Right lung (tissue), 10 donors: ENCODE measurements at places on chromosomes 1 and 21.

DNA sequence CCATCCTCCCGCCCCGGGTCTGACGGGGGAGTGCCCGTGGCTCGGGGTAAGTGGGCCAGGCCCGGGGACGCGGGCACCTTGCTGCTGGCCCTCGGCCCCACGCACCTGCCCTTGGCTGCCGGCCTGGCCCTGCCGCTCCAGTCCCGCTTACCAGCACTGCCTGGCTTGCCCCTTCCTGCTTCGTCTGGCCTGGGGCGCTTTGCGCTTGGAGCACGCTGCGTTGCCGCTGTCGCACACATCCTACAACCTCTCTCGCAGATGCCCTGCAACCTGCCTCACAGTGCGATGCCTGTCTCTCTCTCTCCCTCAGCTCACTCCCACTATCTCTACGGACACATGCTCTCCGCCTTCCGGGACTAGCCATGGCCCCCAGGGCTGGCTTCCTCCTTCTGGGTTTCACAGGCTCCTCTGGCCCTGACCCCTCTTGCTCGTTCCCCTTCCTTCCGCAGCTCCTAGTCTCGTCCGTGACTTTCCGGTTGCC lies 9.7 kb downstream of the MYOG start:
- no peak for DNase-seq

GRCh38 chr1:73472810-73473209 lies 725.2 kb downstream of the LRRIQ3 start:
- DNase-seq: no peak

DNA sequence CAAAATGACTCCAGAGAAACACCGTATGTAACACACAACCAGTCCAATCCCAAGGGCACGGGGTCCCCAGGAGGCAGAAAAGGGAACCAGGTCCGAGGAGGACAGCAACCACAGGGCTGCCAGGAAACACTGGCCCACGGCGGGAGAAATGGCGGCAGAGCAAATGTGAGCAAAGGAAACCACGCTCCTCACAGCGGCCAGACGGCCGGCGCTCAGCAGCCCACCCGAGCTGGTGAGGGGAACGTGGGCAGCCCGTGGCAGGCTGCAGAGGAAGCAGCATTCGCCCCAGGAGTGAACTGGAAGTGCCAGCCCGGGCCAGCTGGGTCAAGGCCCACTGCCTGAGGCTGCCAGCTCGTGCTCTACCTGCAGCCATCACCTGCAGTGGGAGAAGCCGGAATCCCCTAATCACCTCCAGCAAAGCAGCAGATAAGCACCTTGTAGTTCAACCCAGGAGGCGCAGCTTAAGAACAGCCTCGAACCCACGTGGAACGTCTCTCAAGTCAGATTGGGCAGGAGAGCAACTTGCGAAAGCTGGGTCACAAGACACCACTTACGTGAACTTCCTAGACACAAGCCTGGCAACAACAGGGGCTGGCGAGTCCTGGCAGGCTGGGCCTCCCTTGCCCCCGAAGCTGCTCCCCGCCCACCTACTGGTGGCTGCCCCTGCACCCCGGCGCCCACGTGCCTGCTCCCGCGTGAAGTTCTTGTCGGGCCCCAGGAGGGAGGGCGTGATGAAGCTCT lies 6.7 kb downstream of the SLC19A1 start:
- DNase-seq: no peak

DNA sequence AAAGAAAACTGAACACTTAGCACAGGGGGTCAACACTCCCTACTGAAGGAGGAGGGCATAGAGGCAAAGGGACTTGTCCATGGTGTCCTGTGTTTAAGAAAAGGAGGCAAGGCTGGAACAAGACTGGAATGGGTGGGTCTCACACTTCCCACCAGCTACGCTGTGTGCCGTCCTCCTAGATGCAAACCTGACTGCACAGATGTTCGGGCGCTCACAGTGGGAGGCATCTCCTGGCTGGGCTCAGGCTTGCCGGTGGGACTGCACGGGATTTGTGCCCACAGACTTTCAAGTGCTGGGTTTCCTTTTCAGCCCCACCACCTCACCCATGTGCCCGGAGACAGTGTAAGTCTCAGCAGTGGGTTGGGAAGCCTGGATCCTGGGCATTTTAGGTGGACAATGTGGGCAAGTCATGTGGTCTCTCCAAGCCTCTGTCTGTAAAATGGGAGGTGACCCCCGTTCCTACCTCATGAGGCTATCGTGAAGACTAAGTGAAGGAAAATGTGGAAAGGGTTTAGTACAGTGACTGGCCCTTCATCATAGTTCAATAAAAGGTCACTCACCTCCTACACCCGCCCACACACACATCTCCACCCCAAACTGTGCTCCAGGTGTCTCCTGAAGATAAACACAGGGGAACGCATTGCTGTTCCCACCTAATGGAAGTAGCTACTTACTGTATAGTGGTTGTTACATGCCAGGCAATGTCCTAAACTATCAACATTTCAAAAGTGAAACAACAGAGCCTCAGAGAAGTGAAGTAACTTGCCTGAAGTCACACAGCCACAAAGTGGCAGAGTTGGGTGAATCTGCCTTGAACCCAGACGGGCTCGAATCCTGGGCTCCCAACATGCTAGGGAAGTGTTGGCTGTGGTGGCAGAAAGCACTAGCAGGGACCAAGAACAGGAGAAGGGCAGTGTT lies 36.0 kb downstream of the ATP1A1 start:
- DNase-seq: no peak

GRCh38 chr1:164953815-164954214 lies 394.8 kb downstream of the PBX1 start:
- DNase-seq: no peak

- DNase-seq: no peak
Measured at GRCh38 chr1:218259800-218260199, 25.3 kb upstream of the RRP15 start.

GRCh38 chr1:14254251-14254650 lies 344.2 kb upstream of the KAZN start:
- DNase-seq: no peak

DNA sequence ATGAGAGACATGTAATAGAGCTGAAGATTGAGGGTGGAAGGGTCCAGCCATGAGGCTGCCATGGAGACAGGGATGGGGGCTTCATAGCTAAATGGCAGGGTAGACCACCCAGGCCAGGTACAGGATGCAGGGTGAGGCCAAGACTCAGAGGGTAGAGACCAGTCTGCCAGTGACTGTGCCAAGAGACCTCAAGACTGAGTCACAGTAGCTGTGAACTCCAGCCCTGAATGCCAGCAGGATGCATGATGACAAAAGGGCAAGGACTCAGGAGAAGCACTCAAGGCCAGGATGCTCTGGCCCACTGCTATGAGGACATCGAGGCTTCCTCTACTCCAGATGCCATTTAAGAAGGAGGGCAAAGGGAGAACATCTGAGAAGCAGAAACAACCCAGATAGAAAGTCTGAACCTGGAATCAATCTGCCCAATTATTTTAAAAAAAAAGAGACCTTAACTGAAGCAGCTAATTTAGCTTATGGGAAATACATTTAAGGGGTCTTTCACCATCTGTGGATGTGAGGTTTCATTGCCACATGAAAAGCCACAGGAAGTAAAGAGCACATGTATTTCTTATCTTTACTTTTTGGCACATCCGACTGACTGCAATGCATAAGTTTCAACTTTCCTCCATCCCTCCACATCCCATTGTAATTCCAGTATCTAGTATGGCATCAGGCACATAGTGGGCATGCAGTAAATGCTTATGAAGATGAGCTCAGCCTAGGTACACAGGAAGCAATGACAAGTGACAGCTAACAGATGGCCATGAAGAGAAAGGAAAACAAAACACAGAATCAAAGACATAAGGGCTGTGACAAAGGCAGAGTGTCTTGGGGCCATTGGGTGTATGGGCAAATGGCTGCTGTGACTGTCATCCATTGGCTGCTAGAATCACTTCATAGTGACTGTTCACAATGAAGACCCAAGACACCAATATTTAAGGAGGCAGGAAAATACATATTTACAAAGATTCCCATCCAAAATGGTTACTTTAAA lies 40.2 kb downstream of the SUSD4 start:
- no peak for DNase-seq

DNA sequence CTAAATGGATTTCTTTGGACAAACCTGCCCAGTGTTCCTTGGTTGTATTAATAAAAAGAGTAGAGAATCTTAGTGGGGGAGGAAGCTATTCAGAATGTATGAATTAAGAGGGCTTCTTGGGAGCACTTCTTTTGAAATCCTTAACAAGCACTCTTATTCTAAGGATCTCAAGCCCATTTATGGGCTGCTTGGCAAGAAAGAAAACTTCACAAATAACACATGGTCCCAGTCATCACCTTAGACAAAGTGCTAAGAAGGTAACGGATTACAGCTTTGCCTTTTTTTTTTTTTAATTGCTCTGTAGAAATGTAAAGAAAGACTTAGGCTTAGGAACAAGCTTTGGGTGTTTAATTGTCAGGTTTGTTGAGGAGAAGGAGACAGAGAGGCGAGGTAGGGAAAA lies 76.6 kb upstream of the IPO9 start:
- DNase-seq: no peak

DNA sequence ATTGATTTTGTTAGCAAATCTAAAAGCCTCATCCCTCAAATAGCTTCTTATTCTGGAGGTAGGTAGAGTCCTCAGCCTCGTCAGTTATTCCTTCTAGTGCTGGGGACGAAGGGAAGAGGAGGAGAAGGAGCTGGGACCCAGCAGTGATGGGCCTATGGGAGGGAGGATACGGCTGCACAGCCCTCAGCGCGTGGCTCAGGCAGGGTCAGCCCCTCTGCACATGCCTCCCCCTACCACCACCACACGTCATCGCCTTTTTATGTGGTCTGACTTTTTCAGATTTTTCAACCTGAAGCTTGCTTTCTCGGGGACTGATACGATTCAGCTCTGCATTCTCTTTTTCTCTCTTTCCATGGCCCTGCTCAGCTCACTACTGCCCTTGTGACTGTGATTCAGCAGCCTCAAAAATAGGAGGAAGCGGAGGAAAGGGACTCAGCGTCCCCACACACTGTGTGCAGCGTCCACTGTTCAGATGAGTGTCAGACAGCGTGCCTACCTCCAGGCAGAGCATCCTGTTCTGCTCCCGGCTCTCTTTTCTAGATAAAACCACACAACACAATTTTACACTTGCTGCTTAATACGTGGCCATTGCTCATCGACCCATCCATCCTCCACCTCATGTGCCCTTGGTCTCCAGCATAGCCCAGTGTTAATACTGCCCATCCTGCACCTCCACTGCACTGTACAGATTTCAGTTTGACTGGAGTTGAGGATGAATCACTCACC lies 827 bp downstream of the OR2B11 start:
- no peak for DNase-seq

GRCh38 chr1:36988321-36988720 lies 46.0 kb downstream of the GRIK3 start:
- DNase-seq: no peak

GRCh38 chr1:243926803-243927245 lies 76.8 kb upstream of the AKT3 start:
- DNase-seq: no peak

DNA sequence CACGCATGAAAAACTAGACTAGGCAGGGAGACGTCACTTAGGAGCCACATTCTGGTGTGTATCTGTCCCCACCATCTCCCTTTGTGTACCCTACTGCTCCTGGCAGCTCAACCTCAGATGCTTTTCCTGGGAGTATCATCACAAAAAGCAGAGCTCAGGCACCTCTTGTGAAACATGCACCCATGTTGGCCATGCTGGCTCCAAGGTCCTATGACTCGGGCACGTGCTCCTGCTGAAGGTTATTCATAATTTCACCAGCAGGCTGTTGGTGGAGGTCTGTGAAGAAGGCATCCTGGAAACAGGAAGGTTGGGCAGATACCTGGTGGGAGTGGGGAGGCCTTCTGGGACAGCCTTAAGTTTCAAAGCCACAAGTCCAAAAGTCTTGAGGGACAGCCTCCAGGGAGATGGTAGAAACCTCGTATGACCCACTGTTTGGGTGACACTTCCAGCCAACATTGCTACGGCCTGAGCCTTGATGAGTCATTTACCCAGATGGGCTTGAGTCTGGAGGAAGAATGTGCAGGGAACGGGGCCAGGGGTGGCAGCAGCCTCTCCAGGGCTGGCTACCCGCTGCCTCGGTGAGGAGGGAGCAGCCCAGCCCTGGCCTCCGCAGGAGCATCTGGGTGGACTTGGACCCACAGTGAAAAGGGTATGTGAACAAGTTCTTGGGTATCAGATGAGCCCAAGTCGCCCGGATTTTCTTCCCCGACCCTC lies 75.8 kb downstream of the PGBD5 start:
- DNase-seq: no peak

GRCh38 chr1:64072089-64072793 lies 131.2 kb upstream of the UBE2U start:
- no peak for DNase-seq

DNA sequence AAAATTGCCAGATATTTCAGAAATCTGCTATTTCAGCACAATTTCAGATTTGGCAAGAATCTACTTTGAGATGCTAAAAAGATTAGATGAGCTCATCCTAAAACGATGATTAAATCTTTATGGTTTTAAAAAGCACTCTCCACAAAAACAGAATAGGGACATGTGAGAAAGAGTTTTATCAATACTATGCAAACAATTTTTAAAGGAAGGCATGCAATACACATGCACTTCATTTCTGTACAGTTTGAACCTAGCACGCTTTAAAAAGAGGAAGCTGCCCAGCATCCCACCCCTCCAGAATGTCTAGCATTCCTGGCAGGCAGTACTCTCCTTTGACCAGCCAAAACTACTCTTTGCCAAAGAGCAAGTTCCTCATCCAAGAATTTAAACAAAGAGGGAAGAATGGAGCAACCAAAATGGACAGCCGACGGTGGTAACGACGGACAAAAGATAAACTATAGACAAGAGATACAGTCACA lies 1.3 kb downstream of the ARHGAP29 start:
- no peak for DNase-seq

- no peak for DNase-seq
Measured at GRCh38 chr1:184641894-184642293, 112.8 kb downstream of the EDEM3 start.

GRCh38 chr1:172658871-172659453 lies at the start of gene FASLG:
FASLG (plus strand) TSS chr1:172659103; CDS start chr1:172659202, 99 bp downstream.
- DNase-seq: no peak

DNA sequence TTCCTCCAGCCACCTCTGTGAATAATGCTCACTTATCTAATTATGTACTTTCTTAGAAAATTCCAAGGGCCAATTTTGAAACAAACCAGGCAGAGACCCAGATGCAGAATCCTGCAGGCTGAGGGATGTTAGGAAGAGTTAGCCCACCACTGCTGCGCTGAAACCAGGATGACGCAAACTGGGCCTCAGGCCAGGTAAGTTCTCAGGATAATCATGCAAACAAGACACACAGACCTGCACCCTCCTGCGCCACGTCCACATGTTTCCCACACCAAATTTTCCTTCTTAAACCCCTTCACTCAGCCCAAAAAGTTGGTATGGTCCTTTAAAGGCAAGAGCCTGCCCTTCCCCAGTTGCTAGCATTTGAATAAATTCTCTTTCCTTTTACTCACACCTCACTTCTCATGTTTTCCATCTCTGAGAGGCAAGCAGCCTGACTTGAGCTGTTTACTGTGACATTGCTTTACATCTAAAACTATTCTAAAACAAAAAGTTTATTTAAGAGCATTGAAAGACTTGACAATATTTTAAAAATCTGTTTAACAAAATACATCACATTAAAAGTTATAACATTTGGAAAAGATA lies 887.1 kb downstream of the LRRIQ3 start:
- DNase-seq: no peak

DNA sequence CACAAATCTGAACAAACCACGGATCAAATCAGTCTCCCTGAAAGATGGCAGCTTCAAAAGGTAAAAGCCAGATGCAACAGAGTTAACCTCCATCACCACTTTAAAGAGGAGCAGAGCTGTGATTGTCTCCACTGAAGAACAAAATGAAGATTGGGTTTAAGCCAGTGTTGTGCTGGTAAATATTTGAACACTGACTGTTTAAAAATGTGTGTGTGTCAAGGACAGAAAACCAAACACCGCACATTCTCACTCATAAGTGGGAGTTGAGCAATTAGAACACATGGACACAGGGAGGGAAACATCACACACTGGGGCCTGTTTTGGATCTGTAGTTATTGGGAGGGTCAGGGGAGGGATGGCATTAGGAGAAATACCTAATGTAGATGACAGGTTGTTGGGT lies 83.9 kb downstream of the ST6GALNAC5 start:
- peak; percentile 9 for DNase-seq
